ENCODE measurements at places on chromosomes 6 and 20. TPM values are rescaled to one million over a fixed set of nuclear protein-coding genes. Genes with fewer than 3 reads are reported as not detected.
A peak's percentile ranks its signal among the peaks of the same experiment; 100 is the strongest.

Gene PTK7
- 3.6 TPM for total RNA-seq

Gene RAD21L1
- total RNA-seq: not detected

Gene KCNK16
- total RNA-seq: not detected

Gene DEFB124
- 1.6 TPM for total RNA-seq

Gene SNAP91
- 4.3 TPM for total RNA-seq

Gene CRISP3
- not detected for total RNA-seq

Gene GRM1
- not detected for total RNA-seq

Gene MAP3K5
- 37.6 TPM for total RNA-seq

Gene FAM83C
- total RNA-seq: not detected

Gene HEY2
- 23.9 TPM for total RNA-seq

DNA sequence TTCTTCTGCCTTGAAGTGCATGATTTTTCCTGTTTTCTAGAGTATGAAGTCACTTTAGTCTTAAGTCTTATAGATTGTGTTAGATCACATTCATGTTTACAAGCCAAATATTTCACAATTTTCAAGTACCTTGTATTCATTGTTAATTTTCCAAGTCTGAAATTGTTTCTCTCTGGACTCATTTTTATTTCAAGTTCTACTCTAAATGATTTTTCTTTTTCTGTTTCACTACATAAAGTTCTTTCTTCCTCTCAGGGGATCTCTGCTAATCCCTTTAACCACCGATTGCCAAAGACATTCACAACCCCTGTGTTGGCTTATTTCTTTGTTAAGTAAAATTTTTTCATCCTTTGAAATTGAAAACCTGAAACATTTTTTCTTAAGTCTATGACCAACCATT lies 805.7 kb downstream of the KIF16B start:
- no peak for DNase-seq
- peaks cover 2% of the 10 kb centered on the region for H3K4me1 ChIP-seq
- H3K4me3 ChIP-seq: no peak overlapping the region
- H3K27me3 ChIP-seq: no peaks in the 10 kb centered on the region

GRCh38 chr6:164108869-164109769 lies 694.6 kb downstream of the QKI start:
- H3K27ac ChIP-seq: peak overlapping the region; percentile 8
- peak; percentile 84 for DNase-seq
- H3K27me3 ChIP-seq: no peaks in the 10 kb centered on the region

DNA sequence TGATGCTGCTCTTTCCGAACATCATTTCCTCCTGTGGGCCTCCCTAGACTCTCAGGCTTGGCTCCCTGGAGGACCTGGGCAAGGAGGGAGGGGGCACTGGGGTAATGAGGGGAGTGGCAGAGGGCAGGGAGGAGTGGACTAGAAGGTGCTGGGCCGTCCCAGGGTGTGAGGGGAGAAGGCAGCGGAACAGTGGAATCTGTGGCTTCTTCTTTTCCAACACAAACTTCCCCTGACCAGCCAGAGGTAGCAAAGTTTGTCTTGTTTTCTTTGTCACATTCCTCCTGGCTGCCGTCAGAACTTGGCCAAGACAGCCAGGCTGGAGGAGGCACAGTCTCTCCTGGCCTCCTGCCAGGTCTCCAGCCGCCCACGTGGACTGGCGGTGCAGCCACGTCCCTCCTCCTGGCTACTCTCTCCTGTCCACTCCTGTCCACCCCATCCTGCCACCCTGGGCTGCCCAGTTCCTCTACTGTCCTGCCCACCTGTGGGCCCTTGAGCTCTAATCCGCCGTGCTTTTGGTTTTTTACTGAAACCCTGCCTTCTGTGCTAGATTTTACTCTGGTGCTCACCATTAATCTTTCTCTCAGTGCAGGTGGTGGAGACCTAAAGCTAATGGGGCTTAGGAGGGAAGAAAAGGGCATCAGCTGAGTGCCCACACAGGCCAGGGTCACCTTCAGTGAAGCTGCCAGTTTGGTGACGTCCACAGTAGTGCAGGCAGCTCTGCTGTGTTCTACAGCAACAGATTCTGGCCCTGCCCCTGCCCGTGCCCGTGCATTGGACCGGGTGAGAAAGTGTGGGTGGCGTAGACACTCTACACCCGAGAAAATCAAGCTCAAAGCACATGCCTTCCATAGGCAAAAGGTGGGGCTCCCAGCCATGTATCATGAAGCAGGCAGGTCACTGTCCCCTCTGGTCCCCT lies 2.8 kb upstream of the CDSN start:
- peak; percentile 91 for DNase-seq
- no peak overlapping the region for H3K27ac ChIP-seq
- H3K4me3 ChIP-seq: no peak overlapping the region
- no peaks in the 10 kb centered on the region for H3K4me1 ChIP-seq
- no peaks in the 10 kb centered on the region for H3K36me3 ChIP-seq
- no peaks in the 10 kb centered on the region for H3K27me3 ChIP-seq

DNA sequence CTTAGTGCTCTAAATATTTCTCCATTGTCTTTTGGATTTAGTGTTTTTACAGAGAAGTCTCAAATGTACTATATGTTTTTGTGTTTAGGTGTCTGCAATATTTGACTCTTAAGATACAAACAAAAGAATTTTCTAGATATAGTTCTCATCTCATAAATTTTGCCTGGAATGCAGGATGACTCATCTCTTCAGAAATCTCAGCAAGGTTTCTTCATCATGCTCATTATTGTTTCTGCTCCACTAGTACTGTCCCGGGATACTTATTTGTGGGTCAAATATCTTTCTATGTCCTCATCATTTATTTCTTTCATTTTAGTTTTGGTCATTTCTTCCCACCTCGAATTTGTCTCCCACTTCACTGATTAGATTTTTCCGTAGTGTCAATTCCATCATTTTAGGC lies 9.5 kb downstream of the AHI1 start:
- H3K4me3 ChIP-seq: no peak overlapping the region
- H3K4me1 ChIP-seq: no peaks in the 10 kb centered on the region
- no peak overlapping the region for H3K27ac ChIP-seq
- DNase-seq: no peak
- peaks cover 2% of the 10 kb centered on the region for H3K36me3 ChIP-seq

DNA sequence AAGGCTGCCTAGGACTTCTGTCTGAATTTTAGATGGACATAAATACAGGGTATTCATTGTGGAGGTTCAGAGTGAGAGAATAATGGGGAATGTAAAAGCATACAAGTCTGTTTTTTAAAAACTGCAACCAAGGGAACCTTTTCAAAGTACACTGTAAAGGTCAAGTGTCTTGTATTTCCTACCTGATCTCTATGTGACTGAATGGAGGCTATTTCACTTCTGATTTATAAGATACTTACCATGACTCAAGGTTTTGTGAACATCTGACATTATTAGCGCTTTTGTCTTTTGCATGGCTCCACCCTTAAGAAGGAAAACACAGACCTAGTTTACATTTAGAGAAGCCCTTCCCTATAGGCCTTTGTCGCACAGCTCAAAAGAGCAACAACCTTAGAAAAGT lies 126.5 kb downstream of the ZFAND3 start:
- H3K36me3 ChIP-seq: no peaks in the 10 kb centered on the region
- no peak overlapping the region for H3K4me3 ChIP-seq
- no peak for DNase-seq
- no peak overlapping the region for H3K27ac ChIP-seq

DNA sequence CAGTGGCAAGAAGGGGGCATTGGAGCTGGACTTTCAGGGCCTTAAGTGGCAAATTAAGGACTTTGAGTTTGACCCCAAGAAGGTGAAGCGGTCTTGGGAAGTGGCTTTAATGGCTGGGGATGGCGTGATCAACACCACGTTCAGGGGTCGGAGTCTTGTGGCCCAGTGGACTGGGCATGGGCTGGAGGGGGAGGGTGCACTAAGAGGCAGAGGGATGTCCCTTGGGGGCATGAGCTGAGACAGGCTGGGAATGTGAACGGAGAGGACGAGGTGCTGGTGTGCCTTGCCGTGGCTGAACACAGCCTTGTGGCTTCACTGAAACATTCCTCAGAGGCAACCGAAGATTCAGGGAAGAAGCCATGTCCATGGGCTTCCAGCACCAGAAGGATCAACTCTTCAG lies 227.0 kb downstream of the SYNDIG1 start:
- no peaks in the 10 kb centered on the region for H3K36me3 ChIP-seq
- no peak for DNase-seq
- H3K27ac ChIP-seq: no peak overlapping the region
- H3K4me1 ChIP-seq: no peaks in the 10 kb centered on the region
- H3K4me3 ChIP-seq: no peak overlapping the region

DNA sequence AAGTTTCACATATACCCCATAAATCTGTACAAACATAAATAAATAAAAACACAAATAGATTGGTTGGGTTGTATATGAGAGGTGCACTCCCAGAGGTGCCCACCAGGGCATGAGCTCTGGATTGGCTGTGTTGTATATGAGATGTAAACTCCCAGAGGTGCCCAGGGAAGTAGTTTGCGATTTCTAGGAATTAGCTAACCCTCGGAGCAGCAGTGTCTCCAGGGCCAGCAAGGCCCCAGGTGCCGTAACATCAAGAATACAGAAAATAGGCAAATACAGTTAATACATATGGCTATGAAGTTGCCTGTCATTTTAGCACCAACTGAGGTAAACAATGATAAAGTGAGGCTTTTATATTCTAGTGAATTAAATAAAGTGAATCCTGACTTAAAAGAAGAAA lies 5.4 kb upstream of the GINM1 start:
- no peak overlapping the region for H3K4me3 ChIP-seq
- H3K27me3 ChIP-seq: no peaks in the 10 kb centered on the region
- H3K27ac ChIP-seq: no peak overlapping the region
- H3K36me3 ChIP-seq: no peaks in the 10 kb centered on the region
- no peak for DNase-seq
- no peaks in the 10 kb centered on the region for H3K4me1 ChIP-seq

- no peak overlapping the region for H3K4me3 ChIP-seq
- H3K27me3 ChIP-seq: peaks cover 2% of the 10 kb centered on the region
- H3K36me3 ChIP-seq: no peaks in the 10 kb centered on the region
These were observed 1104.6 kb upstream of the MAP3K7 start for GRCh38 chr6:91691449-91691848.

GRCh38 chr20:47432834-47433210 lies 68.9 kb upstream of the NCOA3 start:
- DNase-seq: no peak
- no peaks in the 10 kb centered on the region for H3K27me3 ChIP-seq
- H3K4me1 ChIP-seq: no peaks in the 10 kb centered on the region
- no peak overlapping the region for H3K27ac ChIP-seq
- no peaks in the 10 kb centered on the region for H3K36me3 ChIP-seq

- peaks cover 16% of the 10 kb centered on the region for H3K36me3 ChIP-seq
- H3K27me3 ChIP-seq: no peaks in the 10 kb centered on the region
- DNase-seq: no peak
- H3K27ac ChIP-seq: no peak overlapping the region
- H3K4me1 ChIP-seq: peaks cover 2% of the 10 kb centered on the region
These were observed 16.9 kb upstream of the GSTA4 start for GRCh38 chr6:53011979-53012378.

DNA sequence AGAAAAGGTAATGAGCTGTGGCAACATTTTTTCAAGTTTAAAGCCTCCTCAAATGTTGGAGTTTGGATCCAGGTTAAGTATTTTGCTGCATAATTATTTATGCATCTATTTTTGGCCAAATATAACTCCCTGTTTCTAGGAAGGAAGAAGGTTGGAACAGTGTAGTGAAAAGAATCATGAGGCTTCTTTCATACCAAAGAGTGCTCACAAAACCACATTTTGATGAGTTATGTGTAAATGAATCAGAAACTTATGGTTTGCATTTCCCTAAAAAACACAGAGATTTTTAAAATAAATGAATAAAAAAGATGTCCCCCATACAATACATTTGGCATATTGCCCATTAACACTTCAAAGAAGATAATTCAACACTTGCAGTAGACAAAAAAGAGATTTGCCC lies 246.9 kb upstream of the PRDM1 start:
- DNase-seq: no peak
- H3K4me3 ChIP-seq: no peak overlapping the region
- H3K27ac ChIP-seq: no peak overlapping the region
- no peaks in the 10 kb centered on the region for H3K36me3 ChIP-seq
- H3K27me3 ChIP-seq: no peaks in the 10 kb centered on the region
- H3K4me1 ChIP-seq: no peaks in the 10 kb centered on the region

GRCh38 chr6:134880487-134881190 lies 69.3 kb downstream of the ALDH8A1 start:
- H3K4me3 ChIP-seq: no peak overlapping the region
- H3K4me1 ChIP-seq: no peaks in the 10 kb centered on the region
- no peaks in the 10 kb centered on the region for H3K27me3 ChIP-seq
- no peak for DNase-seq

DNA sequence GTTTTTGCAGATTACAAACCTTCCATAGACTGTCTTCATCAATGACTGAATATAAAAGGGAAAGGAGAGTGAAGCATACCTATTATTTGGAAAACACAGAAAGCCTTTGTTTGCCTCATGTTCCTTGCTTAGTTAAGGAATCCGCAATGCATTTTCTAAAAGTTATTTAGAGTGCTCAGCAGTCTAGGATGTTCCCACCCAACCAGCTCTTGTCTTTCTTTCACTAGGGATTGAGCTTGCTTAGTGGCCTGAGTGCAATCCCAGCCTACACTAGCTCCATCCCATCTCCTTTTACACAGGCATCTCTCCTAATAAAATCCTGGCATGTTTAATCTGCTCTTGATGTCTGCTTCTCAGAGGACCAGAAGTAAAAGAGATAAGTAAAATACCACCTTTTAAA lies 850.5 kb upstream of the GJE1 start:
- DNase-seq: no peak
- no peaks in the 10 kb centered on the region for H3K27me3 ChIP-seq
- H3K36me3 ChIP-seq: no peaks in the 10 kb centered on the region
- no peak overlapping the region for H3K27ac ChIP-seq
- no peak overlapping the region for H3K4me3 ChIP-seq

- H3K4me1 ChIP-seq: peaks cover 9% of the 10 kb centered on the region
- DNase-seq: no peak
- no peak overlapping the region for H3K27ac ChIP-seq
- no peaks in the 10 kb centered on the region for H3K27me3 ChIP-seq
- H3K36me3 ChIP-seq: no peaks in the 10 kb centered on the region
These were observed 173.2 kb upstream of the BMP5 start for GRCh38 chr6:56048601-56049000.

GRCh38 chr6:122779667-122780066 lies at the start of gene FABP7:
Gene FABP7, plus strand, starts transcription at chr6:122779716. Its CDS starts 79 bp downstream, at chr6:122779795.
- no peak within 1 kb of the TSS for H3K27ac ChIP-seq
- no peaks in the 10 kb centered on the region for H3K4me1 ChIP-seq
- H3K27me3 ChIP-seq: no peaks in the 10 kb centered on the region
- H3K36me3 ChIP-seq: no peaks in the 10 kb centered on the region
- DNase-seq: no peak
- no peak within 1 kb of the TSS for H3K4me3 ChIP-seq

All from aorta (tissue), 5 donors.